Fibroblast of skin of right quadriceps (primary cell): ENCODE measurements at places on chromosomes 2 and 18.

DNA sequence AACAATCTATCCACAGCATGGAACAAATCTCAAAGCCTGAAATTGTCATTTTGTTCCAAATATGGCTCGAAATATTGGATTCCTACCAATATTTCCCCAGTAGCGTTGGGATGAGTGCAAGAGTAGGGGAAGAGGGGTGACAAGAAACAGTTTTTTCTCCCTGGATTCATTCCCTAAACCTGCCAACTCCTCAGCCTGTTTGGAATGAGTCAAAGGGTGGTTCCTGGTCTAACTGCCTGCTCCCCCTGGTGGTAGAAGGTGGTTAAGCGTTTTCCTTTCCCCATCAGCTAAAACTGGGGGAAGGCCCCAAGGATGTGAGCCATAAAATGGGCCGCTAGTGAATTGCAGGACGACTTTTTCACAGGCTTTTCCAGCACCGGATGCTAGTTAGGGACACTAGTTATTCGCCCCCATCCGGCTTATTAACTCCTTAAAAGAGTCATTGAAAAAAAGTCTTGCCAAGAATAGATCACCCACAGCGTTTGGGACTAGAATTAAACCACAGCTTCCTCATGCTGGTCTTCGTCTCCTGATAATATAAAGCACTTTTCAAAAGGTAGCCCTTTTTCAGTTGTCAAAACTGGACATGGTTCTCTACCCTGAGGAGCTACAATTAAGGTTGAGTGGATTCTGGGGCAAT, 72.5 kb downstream of the DHRS9 start:
- peak; percentile 51 for DNase-seq

DNA sequence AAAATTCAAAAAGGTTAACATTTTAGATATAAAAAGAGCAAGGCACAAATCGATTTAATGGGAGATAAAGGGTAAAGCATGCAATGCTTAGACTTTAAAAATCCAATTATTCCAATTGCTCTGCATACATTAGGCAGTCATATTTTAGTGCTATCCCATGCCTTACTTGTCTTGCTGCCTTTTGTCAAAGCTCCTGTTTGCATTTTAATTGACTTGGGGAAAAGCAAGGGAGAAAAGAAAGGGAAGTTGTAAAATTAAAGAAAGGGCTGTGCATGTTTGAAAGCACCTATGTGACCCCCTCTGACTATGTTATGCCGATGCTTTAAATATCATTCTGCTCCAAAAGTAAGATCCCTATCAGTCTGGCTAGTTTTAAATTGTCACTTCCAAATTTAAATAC, 193.7 kb upstream of the VWC2L start:
- no peak for DNase-seq

DNA sequence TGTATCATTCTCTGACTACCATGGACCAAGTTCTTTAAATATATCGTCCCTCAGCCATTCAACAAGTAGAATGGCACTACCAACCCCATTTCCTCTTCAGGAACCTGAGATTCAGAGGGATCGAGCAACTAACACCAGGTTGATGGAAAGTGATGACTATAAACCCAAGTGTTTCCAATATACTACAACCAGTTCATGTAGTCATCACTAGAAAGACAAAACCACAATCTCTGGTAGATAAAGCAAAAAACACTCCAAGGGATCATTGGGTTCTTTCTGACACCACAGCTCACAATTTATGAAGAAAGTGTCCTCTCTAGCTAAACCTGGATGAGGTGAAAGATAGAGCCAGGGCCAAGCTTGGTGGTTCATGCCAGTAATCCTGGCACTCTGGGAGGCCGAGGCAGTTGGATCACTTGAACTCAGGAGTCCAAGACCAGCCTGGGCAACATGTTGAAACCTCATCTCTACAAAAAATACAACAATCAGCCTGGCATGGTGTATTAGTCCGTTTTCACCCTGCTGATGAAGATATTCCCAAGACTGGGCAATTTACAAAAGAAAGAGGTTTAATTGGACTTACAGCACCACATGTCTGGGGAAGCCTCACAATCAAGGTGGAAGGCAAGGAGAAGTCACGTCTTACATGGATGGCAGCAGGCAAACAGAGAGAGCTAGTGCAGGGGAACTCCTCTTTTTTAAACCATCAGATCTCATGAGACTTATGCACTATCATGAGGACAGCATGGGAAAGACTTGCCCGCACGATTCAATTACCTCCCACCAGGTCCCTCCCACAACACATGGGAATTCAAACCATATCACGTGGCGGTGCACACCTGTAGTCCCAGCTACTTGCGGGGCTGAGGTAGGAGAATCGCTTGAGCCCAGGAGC, 2.2 kb downstream of the CD226 start:
- no peak for DNase-seq

DNA sequence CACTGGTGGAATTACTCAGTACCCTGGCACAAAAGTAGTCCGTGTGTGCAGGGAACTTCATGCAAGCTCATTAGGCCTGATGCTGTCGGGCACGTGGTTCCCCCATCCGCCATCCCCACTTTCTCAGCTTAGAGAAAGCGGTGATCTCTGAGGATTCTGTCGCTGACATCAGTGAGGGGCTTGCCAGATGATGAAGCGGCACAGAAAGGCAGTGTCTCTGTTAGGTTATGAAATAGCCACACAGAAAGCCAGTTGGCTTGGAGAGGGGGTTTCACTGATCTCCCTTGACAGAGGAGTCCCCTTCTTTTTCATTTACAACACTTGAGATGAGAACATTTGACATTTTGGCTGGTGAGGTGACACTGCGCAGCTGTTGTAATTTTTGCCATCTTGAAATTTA, 179.7 kb downstream of the FAM210A start:
- no peak for DNase-seq

- no peak for DNase-seq
Measured at GRCh38 chr2:160278101-160278878, 78.2 kb upstream of the ITGB6 start.

DNA sequence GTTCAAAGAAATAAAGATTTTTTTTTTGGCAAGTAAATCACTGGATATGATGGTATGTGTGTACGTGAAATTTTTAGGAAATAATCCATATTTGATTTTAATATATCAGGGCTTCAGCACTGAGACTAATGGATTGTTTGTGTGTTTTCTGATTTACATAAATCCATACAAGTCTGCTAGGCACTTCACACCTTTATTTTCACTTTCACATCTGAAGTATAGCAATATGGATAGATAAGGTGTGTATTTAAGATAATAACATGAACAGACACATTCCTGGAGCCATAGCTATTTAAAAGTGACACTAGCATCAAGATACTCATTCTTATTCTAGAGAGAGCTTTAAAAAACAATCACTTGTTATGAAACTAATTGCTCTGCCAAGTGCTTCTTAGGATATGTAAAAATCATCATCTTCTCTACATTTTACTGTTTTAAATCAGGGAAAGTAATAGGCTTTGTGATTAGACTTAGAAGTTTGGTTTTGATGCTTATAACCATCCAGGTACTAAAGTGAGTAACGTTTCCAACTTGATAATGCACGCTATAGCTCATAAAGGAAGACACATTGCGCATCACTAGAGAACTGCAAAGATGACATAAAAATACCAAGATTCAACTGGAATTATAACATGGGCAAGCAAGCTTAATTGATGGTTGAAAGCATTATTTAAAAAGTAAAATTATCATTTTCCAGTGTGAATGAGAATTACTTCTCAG, 208.9 kb downstream of the ZEB2 start:
- no peak for DNase-seq
